Fibroblast of skin of left biceps (primary cell): ENCODE measurements at places on chromosomes 7 and 10.
A peak's percentile ranks its signal among the peaks of the same experiment; 100 is the strongest.

DNA sequence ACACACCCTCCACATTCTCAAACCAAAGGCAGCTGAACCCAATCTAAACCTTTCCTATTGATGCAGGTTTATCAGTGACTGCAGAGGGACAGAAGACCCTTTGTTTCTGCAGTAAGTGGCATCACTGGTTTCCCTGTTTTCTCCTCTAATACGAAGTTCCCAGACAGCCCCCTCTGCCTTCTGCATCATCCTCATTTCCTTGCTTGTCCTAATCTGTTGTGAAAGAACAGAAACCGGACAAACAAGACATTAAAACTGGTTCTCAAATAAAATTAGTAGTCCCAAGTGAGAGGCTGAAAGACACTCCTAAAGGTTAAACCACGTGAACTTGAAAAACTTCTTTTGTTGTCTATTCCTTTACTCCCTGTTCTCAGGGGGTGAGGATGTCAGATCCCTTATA is 10.1 kb upstream of the ADRB1 start:
- DNase-seq: no peak

- no peak for DNase-seq
Observed at GRCh38 chr7:11858026-11858425, 26.0 kb upstream of the THSD7A start.

- peak; percentile 1 for DNase-seq
Observed at GRCh38 chr7:117458977-117459583, 20.7 kb upstream of the CFTR start.

GRCh38 chr10:124678557-124679240 is 65.5 kb downstream of the FAM53B start:
- no peak for DNase-seq

DNA sequence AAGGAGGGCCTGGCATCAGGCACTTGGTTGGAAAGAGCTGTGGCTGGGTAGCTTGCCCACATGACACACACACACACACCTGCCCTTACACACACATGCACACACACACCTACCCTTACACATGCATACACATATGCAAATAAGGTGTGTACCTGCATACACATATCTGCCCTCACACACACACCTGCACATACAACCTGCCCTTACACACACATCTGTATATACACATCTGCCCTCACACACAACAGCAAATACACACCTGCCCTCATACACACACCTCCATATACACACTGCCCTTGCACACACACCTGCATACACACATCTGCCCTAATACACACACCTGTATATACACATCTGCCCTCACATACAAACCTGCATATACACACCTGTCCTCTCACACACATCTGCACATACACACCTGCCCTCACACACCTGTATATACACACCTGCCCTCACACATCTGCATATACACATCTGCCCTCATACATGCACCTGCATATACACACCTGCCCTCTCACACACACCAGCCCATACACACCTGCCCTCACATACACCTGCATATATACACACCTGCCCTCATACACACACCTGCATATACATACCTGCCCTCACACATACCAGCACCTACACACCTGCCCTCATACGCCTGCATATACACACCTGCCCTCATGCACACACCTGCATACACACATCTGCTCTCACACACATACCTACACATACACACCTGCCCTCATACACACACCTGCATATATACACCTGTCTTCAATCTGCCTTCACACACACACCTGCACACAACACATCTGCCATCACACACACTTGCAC is 82.9 kb downstream of the GRID1 start:
- DNase-seq: no peak

GRCh38 chr10:106826716-106827115 is 337.8 kb downstream of the SORCS1 start:
- no peak for DNase-seq

GRCh38 chr10:128982616-128982915 is 484.5 kb upstream of the MGMT start:
- no peak for DNase-seq
